NCI-H446 treated with DMSO at 0.1 percent for 48 hours (cell line): ENCODE measurements at places on chromosomes 11 and 22.

DNA sequence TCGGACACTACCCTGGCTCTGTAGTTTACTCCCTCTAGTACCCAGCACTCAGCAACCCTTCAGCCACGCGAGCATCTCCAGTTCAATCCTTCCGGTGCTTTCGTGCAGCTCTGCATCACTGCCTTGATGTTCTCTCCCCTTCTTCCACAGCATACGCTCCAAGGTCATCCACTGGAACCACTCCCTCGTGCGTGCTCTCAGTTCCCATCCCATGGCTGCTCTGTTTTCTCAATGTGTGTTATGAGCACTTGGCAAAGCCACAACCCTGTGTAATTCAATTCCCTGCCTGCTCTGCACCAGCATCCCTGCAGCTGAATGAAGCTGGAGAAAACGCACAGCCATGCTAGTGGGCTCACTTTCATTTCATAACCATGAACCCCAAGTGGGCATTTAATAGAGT is 38.5 kb upstream of the NFRKB start:
- no peak for DNase-seq

DNA sequence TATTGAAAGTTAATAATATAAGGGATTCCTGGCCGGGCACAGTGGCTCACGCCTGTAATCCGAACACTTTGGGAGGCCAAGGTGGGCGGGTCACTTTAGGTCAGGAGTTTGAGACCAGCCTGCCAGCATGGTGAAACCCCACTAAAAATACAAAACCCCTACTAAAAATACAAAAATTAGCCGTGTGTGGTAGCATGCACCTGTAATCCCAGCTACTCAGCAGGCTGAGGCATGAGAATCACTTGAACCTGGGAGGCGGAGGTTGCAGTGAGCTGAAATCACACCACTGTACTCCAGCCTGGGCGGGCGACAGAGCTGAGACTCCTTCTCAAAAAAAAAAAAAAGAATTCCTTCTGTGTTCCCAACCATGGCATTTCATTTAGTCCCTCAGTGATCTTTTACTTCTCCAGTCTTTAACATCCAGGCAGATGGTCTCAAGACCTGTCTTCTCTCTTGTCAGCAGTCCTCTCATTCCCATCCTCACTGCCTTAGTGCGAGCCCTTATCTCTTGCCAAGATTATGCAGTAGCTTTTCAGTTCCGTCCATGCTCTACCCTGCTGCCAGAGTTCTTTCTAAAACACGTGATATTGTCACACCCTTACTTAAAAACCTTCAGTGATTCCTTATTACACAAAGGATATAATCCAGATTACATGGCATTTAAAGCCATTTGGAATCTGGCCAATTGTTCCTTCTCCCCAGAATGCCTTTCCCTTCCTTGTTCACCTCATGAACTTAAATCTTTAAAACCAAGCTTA is 17.9 kb downstream of the RTN3 start:
- DNase-seq = no peak

DNA sequence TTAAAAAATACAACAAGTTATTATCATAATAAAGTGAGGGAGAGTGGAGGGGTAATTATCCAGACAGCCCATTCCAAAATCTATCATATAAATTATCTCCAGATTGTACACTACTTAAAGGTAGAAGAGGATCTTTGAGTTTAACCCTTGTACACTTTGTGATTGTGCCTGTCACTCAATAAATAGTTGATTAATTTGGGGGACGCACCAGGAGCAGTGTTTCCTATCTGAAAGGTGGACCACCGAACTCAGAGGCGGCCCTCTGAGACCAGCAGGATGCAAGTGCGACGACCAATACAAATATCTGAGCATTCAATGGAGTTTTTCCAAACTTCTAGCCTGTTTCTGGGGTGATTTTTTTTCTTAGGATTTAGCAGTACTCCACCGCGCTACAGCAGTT is 1.1 kb upstream of the CECR2 start:
- no peak for DNase-seq

- DNase-seq = no peak
Measured at GRCh38 chr22:20786536-20786979, 12.6 kb downstream of the SERPIND1 start.

- DNase-seq = no peak
Measured at GRCh38 chr22:46362203-46362933, 26.9 kb downstream of the TRMU start.

GRCh38 chr11:86740628-86741483 is 59.5 kb upstream of the PRSS23 start:
- DNase-seq = peak; percentile 73

GRCh38 chr22:18000441-18001039 is 23.8 kb downstream of the MICAL3 start:
- no peak for DNase-seq

DNA sequence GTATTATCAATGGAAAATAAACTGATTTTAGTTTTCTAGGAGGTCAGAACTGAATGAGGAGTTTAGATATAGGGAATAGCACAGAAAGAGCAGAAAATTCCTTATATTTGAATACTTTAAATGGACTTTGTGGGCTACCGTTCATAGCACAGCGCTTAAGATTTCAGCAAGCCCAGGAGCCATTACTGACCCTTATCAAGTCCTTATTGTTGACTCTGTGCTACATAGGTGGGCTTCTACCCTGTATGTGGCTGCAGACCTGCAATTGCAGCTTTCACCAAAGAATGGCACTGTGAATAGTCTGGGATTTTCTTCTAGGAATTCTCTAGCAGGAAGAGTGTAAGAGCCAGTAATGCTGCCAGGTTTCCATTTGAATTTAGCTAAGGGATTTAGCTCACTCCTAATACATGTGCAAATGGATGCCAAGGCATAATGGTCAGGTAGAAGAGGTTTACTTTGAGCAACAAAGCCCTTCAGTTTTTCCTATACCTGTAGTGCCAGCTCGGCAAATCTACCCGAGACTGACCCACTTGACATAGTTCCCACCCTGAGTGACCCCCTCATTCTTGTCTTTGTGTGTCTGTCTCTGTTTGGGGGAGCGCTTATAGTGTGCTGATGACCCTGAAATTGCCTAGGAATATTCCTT is 42.5 kb upstream of the DLAT start:
- DNase-seq = no peak

- DNase-seq = no peak
Measured at GRCh38 chr11:121236115-121237001, 56.2 kb upstream of the SC5D start.

GRCh38 chr11:110095554-110095953 is 2.4 kb downstream of the ZC3H12C start:
- DNase-seq = no peak

DNA sequence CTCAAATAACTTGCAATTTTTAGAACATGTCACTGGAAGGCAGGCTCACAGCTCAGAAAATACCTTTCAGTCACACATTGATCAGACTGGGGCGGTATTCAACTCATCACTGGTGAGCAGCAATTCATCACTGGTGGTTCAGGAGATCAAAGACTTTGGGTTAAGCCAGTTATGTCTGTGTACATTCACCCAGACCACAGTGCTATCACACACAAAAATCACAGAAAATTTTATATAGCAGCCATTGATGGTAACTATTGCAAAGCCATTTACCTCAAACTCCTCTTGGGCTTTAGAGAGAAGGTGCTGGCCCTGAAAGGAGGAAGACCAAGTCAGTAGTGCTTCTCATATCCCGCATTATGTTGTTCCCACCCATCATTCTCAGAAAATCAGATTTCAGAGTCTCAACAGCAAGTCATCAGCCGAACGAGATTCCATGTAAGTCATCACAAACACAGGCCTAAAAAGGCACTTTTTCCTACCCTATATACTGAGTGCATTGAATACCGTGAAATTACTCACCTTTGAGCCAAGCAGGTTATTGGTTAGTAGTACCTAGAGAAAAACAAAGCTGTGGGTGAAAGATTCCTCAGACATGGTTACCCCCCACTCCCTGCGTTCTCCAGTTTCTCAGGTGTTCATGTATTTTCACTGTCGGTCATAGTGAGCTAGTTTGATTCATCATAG is 14.0 kb upstream of the WDR74 start:
- no peak for DNase-seq

DNA sequence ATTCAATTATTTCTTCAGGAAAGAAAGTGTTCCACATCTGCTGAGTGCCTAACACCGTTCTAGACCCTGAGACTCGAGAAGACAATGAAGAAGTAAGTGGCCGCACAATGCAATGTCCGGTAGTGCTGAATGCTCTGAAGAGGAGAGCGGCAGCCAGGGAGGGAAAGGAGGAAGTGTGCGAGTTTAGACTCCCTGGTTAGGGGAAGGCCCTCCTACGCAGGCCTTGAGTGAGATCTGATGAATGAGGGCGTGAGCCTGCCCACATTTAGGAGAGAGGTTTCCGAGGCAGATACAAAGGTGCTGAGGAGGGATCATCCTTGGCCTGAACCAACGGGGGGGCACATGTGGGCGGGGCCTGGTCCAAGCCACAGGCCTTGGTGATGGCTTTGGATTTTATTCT is 558.6 kb downstream of the NTM start:
- no peak for DNase-seq

DNA sequence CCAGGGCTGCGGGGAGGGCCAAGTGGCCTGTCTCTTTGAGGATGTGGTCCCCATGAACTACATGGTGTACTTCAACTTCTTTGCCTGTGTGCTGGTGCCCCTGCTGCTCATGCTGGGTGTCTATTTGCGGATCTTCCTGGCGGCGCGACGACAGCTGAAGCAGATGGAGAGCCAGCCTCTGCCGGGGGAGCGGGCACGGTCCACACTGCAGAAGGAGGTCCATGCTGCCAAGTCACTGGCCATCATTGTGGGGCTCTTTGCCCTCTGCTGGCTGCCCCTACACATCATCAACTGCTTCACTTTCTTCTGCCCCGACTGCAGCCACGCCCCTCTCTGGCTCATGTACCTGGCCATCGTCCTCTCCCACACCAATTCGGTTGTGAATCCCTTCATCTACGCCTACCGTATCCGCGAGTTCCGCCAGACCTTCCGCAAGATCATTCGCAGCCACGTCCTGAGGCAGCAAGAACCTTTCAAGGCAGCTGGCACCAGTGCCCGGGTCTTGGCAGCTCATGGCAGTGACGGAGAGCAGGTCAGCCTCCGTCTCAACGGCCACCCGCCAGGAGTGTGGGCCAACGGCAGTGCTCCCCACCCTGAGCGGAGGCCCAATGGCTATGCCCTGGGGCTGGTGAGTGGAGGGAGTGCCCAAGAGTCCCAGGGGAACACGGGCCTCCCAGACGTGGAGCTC is 13.5 kb downstream of the ADORA2A start:
- DNase-seq = no peak

DNA sequence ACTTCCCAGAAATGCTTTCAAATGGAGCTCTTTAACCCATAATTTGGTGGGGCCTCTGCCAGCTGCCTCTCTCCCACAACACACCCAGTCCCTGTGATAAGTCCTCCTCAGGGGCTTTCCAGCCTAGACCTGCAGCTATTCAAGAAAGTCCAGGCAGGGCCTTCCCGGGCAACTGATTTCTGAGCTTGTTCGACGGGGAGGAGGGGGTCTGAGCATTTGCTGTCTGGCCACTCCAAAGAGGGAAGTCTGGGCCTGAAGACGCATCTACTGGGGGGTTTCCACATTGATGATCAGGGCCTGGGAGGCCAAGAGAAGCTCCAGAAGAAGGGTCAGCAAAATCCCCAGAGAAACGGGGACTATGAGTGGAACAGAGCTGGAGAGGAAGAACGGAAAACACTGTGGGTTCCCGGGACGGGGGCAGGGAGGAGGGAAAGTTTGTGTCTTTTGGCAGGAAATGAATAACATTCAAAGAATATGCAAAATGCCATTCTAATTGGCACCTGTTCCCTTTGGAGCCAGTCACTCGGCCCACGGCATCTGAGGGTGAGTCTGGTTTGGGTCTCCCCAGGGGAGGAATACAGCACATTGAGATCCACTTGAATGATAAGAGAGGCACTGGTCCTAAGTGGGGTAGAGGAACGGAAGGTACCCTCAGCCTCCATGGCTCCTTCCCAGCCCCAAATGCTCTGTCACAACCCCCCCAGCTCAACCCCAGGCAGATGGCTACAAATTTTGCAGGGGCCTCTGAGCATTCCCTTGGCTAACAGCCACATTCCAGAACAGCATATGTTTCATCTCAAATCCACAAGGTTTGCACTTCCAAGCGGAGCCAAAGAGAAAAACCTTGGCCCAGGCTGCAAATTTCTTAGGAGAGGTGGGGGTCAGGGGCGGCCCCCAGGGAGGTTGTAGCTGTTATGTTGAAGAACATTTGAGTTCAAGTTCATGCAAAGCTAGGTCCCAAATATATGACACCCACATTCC is 72.0 kb downstream of the RPUSD4 start:
- DNase-seq = peak; percentile 74

GRCh38 chr11:131136486-131136885 is 220.2 kb upstream of the SNX19 start:
- no peak for DNase-seq

DNA sequence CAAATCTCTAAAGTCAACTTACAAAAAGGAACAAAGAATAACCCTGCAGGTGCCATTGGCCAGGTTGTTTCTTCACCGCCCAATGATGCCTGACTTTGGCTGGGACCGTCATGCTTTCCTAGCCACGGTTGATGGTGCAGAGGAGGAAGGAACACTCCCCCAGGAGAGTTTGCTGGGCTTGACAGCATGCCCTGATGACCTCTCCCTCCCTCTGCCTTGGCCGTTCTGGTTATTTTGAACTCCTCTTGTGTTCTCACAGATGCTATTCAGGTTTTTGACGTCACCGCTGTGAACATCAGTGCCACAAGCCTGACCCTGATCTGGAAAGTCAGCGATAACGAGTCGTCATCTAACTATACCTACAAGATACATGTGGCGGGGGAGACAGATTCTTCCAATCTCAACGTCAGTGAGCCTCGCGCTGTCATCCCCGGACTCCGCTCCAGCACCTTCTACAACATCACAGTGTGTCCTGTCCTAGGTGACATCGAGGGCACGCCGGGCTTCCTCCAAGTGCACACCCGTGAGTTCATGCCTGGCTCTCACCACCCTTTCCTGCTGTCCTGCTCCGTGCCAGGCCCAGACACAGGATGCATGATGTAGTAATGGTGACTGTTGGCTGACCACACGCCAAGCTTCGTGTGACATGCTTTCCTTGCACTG is 89.0 kb upstream of the OR4B1 start:
- no peak for DNase-seq

DNA sequence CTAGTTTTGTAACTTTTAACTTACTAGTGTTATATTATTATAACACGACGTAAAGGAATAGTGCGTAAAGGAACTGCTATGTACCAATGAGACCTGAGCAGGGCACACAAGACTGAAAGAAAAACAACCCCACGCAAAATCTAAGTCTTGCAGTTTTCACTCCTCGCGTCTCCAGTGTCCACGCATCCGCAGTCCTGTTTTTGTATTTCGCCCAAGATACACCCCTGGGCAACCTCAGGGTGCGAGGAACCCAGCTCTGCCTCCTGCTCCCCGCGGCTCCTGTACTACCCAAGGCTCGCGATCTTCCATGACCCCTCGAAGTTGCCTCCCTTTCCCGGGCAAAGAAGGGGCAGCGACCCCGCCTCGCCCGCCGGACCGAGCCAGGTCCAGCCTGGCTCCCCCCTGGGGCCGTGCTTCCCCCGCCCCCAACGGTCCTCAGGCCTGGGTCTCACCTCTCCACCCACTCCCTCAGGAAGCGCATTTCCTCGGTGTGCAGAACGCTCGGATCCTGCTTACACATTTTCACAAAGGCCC is 393 bp downstream of the ST13 start:
- no peak for DNase-seq

- no peak for DNase-seq
Measured at GRCh38 chr11:123100379-123101085, 38.6 kb upstream of the HSPA8 start.
